Activated naive CD4-positive, alpha-beta T cell treated with Interleukin-2 at 50 U/mL for 16 hours (primary cell): ENCODE measurements at places on chromosomes 1 and 21.

DNA sequence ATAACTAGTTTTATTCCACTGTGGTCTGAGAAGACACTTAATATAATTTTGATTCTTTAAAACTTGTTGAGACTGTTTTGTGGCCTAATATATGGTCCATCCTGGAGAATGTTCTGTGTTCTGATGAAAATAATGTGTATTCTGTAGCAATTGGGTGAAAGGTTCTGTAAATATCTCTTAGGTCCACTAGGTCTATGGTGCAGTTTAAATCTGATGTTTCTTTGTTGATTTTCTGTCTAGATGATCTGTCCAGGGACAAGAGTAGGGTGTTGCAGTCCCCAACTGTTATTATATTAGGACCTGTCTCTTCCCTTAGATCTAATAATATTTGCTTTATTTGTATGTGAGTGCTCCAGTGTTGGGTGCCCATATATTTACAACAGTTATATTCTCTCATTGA is 33.9 kb upstream of the PM20D1 start:
- no peak for DNase-seq

- no peak for DNase-seq
Observed at GRCh38 chr1:4397196-4397595, 257.2 kb upstream of the AJAP1 start.

DNA sequence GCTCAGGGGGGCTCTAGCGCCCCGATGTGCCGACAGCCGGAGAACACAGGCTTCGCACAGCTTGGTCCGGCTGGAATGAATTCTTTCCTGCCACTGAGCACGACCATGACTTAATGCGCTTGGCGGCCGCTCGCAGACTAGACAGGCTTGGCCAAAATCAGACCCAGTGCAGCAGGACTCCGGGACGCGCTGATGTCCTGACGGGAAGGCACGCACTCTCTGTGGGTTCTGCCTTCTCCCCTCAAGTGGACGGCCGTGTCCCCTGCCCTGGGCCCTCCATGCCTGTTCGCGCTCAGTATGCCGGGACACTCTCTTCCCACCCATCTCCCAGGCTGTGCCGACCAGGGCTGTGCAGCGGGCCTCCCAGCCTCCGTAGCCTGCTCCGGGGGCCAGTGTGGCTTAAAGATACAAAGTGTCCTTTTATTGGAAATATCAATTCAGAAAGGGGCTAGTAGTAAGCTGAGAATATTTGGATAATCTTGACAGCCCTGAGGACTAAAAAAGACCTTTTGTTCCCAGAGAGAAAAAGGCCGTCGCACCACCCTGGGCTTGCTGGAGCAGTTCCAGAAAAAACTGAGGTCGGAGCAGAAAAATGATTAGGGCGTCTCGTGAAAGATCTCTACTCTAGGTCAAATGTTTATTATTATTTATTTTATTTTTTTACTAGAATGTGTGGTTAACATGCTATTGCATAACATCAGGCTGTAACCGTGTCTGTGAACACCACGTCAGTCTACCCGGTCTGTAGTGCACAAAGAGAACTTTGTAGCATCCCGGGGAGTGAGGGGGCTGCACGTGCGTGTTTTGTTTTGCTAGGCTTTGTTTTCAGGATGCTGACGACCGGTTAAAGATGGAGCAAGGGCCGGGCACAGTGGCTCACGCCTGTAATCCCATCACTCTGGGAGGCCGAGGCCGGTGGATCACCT is 88.1 kb upstream of the ARHGEF16 start:
- no peak for DNase-seq

DNA sequence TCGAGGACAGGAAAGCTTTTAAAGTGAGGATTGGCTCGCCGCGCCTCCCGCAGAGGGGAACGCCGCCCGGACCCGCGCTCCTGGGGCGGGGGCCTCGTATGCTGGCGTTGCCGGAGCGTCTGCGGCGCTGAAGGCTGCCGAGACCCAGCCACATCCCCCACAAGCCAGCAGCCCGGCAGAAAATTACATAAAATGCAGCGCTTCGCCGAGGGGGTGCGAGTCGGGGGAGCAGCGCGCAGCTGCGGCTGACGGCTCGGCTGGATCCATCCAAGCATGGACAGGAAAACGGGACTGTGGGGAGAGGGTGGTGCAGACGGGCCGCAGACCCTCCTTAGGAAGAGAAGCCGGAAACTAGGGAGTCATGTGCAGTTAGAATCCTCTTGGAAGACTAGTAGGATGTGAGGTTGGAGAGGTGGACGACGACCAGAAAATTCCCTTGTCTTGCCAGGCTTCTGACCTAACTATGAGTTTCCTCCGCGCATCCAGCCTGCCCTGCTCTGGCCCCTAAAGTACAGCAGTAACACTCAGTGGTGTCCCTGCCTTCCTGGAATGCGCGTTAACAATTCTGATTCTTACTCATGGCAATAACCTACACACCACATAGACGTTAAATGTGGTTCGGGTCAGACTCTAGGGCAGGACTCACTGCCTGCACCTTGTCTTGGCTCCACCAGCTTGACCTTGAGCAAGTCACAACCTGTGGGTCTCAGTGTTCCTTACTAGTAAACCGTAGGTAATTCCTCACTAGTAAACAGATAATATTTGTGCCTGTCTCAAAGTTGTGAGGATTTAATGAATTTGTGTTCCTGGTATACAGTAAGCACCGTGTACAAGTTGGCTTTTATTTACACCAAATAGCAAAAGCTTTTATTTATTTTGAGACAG is 953 bp upstream of the BRWD1 start:
- DNase-seq, result peak; percentile 45

GRCh38 chr1:33094971-33095604 is 14.1 kb downstream of the AZIN2 start:
- DNase-seq, result peak; percentile 24

- DNase-seq, result no peak
Observed at GRCh38 chr1:53731779-53732305, 7.1 kb downstream of the GLIS1 start.

DNA sequence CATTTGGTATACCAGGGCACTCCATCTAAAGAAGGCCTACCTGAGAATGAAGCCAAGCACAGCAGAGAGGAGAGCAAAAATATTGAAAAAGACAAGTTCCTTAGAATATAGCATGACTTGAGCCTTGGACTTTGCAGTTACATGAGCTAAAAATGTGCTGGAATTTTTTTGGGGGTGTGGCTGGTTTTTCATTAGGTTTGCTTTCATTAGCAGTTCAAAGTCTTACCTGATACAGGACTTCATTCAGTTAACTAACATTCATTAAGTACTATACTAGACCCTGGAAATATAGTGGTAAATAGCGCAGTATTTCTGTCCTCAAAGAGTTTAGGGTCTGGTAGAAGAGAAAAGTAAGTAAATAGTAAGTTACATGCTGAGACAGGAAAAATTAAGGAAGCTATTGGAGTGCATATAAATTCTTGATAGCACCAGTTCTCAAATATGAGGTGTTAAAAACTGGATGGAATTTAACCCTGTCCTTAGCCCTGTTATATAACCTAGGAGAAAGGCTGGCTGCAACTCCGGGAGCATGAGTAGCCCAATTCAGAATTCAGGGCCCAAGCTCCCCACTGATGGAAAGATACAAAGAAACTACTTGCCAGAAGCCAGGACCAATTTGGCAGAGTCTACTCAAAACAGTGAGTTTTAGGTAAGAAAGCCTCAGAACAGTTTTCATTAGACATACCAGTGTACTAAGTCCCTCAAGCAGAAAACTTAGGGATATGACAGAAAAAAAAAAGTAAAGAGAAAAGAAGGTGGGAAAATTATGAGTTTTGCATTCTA is 3.1 kb upstream of the DOCK7 start:
- no peak for DNase-seq

DNA sequence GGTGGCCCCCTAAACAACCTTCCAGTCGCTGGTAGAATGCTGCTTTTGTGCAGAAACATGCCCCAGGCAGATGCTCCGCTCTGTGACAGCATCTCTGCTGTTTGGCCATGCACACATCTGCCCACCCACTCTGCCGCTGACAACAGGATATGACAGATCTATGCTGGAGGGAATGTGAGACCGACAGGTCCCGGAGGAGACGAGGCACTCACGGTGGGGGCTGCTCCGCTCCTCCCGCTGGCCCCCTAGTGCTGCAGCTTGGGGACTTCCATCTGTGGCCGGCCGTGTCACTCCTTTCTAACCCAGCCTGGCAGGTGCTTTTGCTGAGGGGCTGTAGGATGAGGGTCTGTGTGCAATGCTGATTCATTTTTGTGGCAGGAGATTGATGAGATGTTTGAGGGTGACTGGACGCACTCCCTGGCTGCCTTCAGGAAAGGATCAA is 49.1 kb upstream of the DMRTB1 start:
- peak; percentile 35 for DNase-seq

DNA sequence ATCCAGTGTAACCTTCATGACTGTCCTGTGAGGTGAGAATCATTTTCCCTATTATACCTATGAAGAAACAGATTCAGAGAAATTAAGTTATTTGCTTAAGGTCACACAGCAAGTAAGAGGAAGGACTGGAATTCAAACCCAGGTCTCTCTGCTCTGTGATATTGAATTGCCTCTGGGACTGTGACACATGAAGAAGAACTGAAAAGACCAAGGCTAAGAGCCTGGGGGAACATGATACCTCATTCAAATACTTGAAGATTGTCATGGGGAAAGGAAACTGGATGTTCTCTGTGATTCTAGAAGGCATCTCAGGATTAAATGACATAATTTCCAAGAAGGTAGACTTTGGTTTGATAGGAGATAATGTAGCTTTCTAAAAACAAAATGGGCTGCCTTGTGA is 3.6 kb downstream of the WDTC1 start:
- no peak for DNase-seq

DNA sequence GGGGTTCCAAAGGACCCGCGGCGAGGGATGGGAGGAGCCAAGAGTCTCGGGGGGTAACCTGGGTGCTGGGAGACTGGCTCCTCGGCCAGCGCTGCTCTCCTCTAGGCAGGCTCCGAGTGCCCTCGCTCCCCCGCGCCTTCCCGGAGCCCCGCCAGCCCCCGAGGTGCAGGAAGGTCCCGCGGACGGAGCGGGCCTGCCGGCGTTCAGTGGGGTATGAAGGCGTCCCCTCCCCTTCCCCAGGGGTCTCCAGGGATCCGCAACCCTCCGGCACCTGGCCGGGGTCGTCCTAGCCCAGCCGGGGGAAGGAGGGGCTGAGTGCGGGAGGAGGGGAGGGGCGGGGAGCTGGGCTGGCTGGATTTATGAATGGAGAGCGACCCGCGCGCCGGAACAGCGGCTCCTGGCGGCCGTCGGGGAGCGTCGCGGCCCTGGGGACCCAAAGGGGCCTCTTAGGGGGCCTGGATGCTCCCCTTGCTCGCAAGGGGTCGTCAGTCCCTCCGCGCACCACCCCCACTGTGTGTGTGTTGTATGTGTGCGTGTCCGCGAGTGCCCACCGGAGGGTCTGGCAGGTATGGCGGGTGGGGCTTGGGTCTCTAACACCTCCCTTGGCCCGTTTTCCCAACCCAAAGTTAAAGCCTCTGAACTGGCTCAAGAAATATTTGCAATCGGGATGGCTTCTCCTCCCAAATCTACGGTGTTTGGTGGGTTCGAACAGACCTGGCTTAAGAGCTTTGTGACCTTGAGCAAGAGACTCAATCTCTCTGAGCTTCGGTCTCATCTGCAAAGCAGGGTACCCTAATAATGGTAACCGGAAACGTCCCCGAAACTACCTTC is 642 bp downstream of the HCRTR1 start:
- DNase-seq, result peak; percentile 51

DNA sequence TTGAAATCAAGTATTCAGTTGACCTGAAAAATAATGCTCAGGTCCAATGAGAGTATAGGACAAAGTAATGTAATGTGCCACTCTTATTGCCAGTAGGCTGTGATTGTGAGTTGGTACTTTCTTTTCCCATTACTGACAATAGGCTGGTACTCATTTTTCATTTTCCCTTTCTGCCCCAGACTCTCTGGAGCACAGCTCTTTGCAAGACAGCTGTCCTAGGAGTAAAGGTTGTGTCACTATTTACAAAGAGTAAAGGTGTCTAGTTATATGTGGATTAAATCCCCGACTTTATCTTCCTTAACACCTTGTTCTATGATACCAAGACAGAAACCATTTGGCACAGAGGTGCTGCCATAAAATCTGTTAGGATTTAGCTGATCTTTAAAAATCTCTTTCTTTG is 32.3 kb upstream of the RASAL2 start:
- no peak for DNase-seq

GRCh38 chr1:38598118-38598517 is 261.5 kb downstream of the RRAGC start:
- no peak for DNase-seq

GRCh38 chr1:19815801-19816736 is 986 bp upstream of the RNF186 start:
- DNase-seq, result no peak

DNA sequence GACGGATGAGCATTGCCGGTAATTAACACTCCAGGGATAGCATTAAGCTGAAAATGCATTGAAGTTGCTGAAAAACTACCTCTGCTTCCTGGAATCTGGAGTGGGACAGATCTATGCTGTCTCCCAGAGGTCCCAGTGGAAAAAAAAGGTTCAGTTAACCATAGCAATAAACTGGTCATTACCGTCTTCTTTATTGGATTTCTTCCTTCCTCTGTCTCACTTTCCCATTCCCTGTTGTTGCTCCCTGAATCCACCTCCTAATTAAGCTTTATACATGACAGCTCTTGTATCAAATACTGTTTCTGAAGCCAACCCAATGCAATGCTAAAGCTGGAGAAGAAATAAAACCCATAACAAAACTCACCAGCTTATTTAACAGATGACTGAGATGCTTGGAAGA is 1805.9 kb downstream of the NCAM2 start:
- DNase-seq, result no peak
